Lung microvascular endothelial cell (primary cell): ENCODE measurements at places on chromosomes 12 and 14.
A peak's percentile ranks its signal among the peaks of the same experiment; 100 is the strongest.

- no peak for DNase-seq
These were observed 168.6 kb downstream of the PRKCH start for GRCh38 chr14:61489932-61490331.

- DNase-seq: no peak
These were observed 26.2 kb downstream of the OSBPL8 start for GRCh38 chr12:76533331-76533730.

DNA sequence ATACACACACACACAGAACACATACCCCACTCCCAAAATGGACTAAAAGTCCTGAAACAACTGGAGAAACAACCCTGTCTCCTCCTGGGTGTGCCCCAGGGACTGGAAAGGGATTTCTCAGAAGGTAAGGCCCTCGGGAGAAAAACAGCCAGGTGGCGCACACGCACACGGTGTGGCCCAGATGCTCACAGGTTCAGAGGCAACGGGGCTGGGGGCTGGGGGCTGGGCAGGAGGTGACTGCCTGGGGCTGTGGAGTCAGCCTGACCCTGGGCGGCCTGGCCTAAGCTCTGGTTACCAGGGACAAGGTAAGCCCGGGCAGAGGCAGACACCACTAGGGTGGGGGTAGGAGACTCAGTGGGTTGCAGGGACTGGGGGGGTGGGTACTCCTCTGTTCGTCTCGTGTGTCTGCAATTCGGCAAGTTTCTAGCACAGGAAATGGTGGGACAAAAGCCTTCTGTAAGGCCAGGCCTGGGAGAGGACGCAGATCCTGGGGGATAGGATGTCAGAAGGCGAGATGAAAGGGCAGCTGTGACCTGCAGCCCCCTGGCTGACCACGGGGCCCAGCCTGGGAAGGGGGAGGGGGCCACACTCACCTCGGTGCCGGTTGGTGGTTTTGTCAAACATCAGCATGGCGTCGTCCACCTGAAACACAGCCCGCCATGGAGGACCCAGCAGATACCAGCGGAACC, 10.4 kb downstream of the MSI1 start:
- DNase-seq: no peak

DNA sequence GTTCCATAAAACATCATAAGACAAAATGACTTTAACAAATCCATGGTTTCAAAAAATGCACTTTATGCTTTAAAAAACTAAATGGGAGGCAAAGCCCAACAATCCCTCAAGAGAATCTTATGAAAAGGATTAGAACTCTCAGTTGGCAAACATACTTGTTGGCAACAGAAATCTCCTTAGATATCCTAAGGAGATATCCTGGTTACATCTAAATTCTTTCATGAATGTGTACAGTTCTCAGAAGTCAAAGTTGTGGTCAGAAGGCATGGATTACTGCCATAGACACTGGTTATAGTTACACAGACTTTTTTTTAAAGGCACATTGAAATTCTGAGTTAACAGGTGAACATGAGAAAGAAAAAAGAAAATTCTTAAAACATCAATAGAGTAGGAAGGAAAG, 17.5 kb upstream of the ISM2 start:
- no peak for DNase-seq

GRCh38 chr12:87274594-87275245, 754.5 kb downstream of the C12orf50 start:
- peak; percentile 62 for DNase-seq

GRCh38 chr12:69342421-69342820, 5.8 kb upstream of the LYZ start:
- no peak for DNase-seq

DNA sequence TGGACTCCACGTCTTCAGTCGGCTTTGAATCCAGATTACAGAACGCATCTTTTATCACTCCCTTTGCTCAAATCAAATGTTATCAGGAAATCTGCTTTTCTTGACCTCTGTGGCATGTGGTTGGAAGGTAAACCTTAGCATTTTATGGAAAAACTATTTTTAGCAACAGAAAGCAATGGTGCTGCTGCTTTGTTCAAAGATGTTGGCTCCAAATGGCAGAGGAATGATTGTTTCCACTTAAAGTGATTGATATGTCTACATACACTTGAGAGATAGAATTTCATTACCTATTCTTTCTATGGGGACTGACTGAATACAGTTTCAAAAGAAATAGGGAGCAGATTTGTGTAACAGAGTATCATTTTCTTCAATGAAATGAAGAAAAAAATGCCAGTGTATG, 761.2 kb downstream of the NOVA1 start:
- no peak for DNase-seq

DNA sequence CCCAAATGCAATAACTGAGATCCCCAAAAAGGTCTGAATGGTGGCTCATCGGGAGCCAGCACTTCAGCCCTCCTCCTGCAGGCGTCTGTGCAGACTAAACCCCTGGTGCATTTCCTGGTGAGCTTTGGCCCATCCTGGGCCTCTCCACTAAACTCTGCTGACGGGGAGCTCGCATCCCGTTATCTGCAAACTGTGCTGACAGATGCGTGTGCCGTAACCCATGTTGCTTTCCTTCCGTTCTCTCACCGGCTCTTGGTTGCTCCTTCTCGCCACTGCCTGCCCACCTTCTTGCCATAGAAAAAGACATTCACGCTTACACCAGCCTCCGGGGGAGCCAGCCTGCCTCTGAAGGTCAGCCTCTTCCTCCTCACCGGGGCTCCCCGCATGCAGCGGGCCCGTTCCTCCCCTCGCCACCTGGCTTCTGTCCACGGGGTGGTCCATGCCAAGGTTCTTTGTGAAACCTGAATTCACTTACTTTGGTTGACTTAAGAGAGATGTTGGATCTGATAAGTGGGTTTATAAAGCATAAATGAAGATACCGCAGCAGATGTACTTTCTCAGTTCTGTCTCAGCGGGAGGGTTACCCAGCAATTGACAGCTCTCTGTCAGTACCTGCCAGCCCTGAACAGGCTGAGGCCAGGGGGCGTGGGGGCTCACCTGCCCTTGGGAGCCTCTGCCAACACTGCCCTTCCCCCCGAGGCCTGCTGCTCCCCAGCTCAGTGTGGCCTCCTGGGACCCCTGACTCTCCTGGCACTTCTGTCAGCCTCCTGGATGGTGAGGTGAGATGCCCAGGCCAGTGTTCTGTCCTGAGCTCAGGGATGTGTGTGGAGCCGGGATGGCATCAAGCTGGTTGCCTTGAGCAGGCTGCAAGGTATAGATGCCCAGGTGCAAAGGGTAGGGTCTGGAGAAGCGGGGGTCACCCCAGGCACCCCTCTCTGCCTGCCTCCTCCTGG, 14.2 kb downstream of the ZFYVE21 start:
- DNase-seq: no peak

GRCh38 chr14:60648934-60649874, at the start of gene SIX1:
Gene SIX1 (minus strand): TSS chr14:60649477. CDS start chr14:60649189, 288 bp downstream.
- peak; percentile 87 for DNase-seq

DNA sequence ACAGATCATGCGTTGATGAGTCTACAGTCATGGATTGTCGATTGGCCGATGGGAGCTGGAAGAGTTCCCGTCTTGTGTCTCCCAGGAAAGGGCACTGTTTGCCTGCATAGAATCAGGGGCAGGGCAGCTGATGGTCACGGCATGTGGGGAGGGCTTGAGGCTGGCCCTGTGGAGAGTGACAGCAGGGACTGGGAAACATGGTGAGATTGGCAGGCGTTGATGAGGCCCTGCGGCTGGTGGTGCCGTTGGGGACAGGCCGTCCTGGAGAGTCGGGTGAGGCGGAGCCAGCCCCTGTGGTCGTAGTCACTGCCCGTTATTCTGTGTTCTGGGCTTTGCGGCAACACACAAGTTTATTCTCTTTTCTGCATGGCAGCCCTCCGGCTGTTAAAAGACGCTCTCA, 52.9 kb downstream of the TECPR2 start:
- DNase-seq: no peak

- peak; percentile 74 for DNase-seq
These were observed 3.8 kb upstream of the CACNB3 start for GRCh38 chr12:48814262-48815125.

DNA sequence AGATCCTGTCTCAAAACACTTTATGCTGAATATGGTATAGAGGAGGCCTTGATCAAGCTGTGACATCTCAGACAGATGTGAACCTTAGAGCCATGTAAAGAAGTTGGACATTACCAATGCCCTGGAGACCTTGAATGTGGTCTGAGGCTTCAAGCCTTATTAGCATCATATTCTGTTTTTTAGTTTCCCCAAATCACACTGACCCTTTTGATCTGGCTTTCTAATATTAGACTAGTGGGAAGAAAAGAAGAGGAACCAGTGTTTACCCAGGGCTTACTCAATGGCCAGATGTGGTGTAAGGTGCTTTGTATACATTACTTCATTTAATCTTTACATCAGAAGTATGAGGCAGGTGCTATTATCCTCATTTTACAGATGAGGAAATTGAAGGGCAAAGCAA, 10.6 kb upstream of the TBPL2 start:
- DNase-seq: no peak

GRCh38 chr14:73895939-73896338, 9.3 kb downstream of the ZNF410 start:
- no peak for DNase-seq

- no peak for DNase-seq
These were observed 19.5 kb downstream of the NUAK1 start for GRCh38 chr12:106119301-106119700.

DNA sequence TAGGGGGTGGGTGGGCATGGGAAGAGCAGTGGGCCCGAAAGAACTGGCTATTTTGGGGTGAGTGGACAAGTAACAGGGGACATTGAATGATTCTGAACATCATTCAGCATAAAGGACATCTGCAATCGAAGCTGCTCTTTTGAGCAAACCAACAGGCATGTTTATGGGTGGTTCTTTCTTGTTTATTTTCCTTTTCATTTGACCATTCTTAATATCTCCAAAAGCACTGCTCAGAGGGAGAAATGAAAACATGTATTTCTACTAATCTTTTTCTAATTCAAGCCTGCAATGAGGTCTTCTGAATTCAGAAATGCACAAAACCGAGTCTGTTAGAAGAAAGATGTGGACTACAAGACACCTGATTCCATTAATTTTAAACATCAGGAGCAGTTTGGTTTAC, 54.0 kb downstream of the NUAK1 start:
- no peak for DNase-seq

DNA sequence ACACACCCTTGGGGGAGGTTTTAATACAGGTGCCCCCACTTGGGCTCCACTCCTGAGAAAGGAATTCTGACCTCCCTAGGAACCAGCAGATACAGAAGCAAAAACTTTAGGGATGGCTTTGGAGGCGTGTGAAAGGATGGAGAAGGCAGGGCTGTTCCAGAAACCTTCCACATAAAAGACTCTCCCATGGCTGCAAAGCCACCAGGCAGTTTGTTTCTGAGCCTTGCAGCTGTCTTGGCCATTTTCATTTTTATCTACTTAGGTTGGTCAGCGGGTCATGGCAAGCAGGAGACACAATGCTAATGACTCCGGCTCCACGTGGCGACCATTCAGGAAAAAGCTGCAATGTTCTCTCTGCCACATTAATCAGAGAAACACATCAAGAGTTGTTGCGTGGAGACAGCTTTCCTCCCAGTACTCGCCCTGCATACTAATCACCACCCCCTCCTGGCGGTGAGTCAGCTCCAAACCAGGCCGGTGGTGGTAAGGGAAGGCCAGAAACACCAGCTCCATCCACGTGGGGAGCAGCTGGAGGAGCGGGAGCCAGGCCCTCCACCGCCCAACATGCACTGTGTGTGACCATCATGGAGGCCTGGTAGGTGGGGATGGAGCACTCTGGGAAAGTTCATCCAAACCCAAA, 30.9 kb upstream of the IRF2BPL start:
- peak; percentile 98 for DNase-seq

- DNase-seq: no peak
These were observed 185.8 kb downstream of the CAPZA3 start for GRCh38 chr12:18923721-18924120.

DNA sequence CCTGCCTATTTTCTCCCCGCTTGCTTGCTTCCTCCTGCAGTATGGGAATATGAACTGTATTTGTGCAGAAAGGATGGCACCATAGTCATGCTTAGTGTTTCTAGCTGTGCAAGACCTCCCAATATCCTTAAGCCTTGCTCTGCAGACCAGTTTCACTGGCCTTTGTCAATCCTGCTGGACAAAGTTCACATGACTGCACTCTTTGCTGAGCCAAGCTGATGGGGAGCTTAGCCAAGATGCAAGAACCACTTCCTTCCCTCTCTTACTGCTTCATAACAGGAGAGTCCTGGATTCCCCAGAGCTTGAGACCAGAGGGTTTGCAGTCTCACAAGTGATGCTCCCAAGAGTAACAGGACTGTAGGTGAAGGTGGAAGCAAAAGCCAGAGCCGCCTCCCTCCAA, 3.8 kb downstream of the ASIC1 start:
- DNase-seq: no peak

GRCh38 chr14:91158091-91158790, 44.4 kb downstream of the DGLUCY start:
- DNase-seq: no peak

DNA sequence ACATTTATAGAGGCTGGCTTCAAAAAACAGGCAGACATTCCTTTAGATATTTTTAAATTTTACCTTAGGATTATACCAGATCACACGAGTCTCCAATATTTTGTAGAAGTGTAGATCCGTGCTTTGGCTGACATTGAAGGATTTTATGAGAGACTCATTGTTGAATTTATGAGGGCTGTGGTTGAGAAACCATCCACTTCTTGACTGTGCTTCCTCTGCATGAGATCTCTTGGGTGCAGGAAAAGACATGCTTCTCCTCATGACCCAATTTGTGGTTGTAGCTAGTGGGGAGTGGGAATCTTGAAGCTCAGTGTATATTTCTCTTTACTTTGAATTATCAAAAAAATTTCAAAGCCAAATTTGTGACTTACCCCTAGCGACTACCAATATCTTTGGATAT, 36.7 kb upstream of the NKX2-8 start:
- no peak for DNase-seq

DNA sequence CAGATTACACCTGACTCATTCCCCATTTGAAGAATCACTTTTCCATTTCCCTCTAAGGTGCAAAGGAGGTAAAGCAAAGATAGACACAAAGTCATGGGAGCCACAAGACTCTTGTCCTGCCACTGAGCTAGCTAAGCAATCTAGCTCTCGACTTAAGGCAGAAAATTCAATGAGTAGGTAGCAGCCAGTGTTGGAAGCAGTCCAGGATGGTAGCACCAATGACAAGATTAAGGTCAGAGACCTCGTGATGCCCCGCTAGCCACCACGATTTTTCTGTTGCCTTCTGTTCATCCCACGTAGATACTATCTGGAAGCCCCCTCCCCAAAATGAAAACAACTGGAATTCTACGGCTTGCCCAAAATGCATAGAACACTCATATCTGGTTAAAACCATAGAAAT, 1.4 kb downstream of the VAMP1 start:
- no peak for DNase-seq

DNA sequence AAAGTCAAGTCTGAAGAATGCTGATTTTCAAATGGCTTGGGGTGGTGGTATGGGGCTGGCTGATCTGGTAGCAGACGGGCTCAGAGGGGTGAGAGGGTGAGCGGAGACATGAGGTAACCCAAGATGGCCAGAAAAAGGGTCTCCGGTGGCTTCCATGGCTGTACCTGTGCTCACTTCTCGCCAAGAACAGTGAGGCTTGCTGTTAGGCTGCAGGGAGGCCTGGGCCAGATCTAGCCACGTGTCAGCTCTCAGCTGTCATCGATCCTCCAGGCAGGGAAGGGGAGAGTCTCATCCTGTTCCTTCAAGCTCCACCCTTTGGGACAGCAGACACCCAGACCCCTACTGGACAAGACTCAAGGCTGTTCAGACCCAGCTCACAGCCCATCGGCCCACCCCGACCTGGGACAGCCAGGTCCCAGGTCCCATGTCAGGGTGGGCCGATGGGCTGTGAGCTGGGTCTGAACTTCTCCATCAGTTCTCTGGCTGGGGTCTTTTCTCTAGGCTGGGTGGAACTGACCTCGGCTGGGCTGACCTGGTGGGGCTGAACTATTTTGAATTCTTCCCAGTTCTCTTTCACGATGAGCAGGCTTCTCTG, 9.0 kb downstream of the LRTM2 start:
- DNase-seq: no peak
